A673 (cell line): ENCODE measurements at places on chromosomes 1 and 21. TPM values are rescaled to one million over a fixed set of nuclear protein-coding genes. Genes with fewer than 3 reads are reported as not detected.

DNA sequence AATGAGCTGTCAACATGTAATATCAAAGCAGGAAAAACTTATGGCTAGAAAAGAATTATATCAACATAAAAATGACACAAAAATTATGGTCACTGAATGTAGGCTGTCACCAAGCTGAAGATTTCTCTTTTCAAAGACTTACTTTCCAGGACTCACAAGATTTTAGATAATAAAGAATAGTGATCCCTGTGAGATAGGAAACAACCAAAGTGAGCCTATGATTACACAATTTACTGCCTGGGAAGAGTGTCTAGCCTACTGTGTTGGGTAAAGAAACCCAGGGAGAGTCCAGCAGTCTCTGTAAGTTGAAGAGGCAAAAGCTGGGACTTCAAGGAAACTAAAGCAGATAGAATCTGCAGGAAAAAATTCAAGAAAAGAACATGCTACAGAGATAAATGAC is 20.2 kb upstream of the RGS1 start:
- no peaks in the 10 kb centered on the region for H3K36me3 ChIP-seq
- H3K27me3 ChIP-seq: no peaks in the 10 kb centered on the region
- peaks cover 8% of the 10 kb centered on the region for H3K4me1 ChIP-seq
- no peak for DNase-seq
- no peak overlapping the region for H3K27ac ChIP-seq

- no peaks in the 10 kb centered on the region for H3K4me1 ChIP-seq
- peaks cover 60% of the 10 kb centered on the region for H3K27me3 ChIP-seq
Measured at GRCh38 chr1:76627901-76628300, 239.4 kb upstream of the ST6GALNAC5 start.

SETD4 gene
- 29.3 and 33.3 TPM in 2 replicates for total RNA-seq

IL10RB gene
- 11.1 and 12.7 TPM in 2 replicates for total RNA-seq

GRCh38 chr1:214850432-214851050 is 232.0 kb upstream of the KCNK2 start:
- no peaks in the 10 kb centered on the region for H3K36me3 ChIP-seq
- H3K4me3 ChIP-seq: no peak overlapping the region
- DNase-seq: no peak
- H3K4me1 ChIP-seq: no peaks in the 10 kb centered on the region
- H3K27ac ChIP-seq: no peak overlapping the region

- H3K36me3 ChIP-seq: no peaks in the 10 kb centered on the region
- H3K27ac ChIP-seq: peak overlapping the region; percentile 86
Measured at GRCh38 chr1:116151739-116152576, 40.8 kb downstream of the MAB21L3 start.

SPRR1A gene
- total RNA-seq: not detected in 2 replicates

- peak; percentile 20 for DNase-seq
- no peak overlapping the region for H3K4me3 ChIP-seq
- no peak overlapping the region for H3K27ac ChIP-seq
- no peaks in the 10 kb centered on the region for H3K4me1 ChIP-seq
- no peaks in the 10 kb centered on the region for H3K27me3 ChIP-seq
Measured at GRCh38 chr1:223670458-223671159, 5.1 kb upstream of the CAPN8 start.

- DNase-seq: no peak
- peaks cover 1% of the 10 kb centered on the region for H3K4me1 ChIP-seq
- H3K36me3 ChIP-seq: no peaks in the 10 kb centered on the region
- no peak overlapping the region for H3K27ac ChIP-seq
- H3K4me3 ChIP-seq: no peak overlapping the region
- H3K27me3 ChIP-seq: peaks cover 3% of the 10 kb centered on the region
Measured at GRCh38 chr21:35924714-35925301, 135.5 kb downstream of the SETD4 start.

DNA sequence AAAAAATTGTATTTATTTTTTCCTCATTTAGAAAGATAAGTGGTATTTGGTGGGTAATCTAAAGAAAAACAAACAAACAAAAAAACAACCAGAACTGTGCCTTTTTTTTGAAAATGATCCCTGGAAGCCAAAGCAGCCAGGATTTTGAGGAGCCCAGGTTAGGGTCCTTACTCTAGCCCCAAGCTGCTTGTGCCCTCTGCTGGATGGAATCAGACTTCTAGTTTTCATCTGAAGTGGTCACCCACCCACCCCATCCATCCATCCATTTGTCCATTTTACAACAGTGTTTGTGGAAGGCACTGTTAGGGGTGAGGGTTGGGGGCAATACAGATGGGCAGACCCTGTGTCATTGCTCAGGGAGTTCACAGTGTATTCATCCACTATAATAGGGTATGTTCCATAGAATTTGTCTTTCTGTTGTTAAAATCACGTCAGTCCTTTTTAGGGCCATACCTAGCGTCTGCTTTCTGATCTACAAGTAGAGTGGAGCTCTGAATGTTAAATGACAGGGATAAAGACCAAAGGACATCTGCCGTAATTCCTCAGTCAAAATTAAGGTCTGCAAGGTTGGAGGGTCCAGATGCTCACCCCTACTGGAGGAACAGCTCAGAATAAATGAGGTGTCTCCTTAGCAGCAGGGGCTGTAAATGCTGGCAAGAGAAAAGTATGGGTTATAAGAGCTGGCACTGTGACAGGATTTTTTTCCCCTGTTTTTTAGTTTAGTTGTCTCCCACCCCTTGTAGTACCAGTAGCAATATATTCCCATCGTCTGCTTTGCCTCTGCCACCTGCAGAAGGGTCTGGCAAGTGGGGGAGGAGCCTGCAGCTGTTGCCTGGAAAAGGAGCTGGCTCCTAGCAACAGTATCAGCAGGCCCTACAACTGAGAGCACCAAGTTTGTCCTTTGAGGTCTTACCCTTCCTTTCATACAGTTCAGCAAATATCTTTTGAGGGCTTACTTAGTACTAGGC is 3.2 kb downstream of the LRRC42 start:
- peak; percentile 31 for DNase-seq
- no peaks in the 10 kb centered on the region for H3K27me3 ChIP-seq
- peaks cover 9% of the 10 kb centered on the region for H3K36me3 ChIP-seq
- H3K4me1 ChIP-seq: peaks cover 4% of the 10 kb centered on the region

SLC35A3 gene
- 24.1 and 25.0 TPM in 2 replicates for total RNA-seq

DNA sequence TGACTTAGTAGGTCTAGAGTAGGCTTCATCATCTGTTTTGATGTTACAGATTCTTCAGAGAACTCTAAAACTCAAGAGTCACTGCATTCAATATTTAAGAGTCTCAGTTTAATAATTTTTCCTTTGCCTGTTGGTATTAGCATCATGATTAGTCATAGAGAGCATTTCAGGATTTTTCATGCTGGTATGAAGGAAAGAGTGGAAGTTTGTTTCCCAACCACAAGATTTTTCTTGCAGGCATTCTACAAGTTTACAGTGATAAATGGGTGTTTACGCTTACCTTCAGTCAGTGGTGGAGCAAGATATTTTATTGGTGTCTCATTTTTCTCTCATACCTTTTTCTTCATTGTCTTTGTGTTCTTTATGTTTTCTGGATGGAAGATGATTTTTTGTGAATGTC is 58.4 kb upstream of the MYOCOS start:
- no peaks in the 10 kb centered on the region for H3K4me1 ChIP-seq
- no peak for DNase-seq
- H3K4me3 ChIP-seq: no peak overlapping the region
- peaks cover 95% of the 10 kb centered on the region for H3K36me3 ChIP-seq
- no peak overlapping the region for H3K27ac ChIP-seq
